Activated CD4-positive, CD25-positive, alpha-beta regulatory T cell (primary cell): ENCODE measurements at places on chromosomes 11 and 22.
A peak's percentile ranks its signal among the peaks of the same experiment; 100 is the strongest.

DNA sequence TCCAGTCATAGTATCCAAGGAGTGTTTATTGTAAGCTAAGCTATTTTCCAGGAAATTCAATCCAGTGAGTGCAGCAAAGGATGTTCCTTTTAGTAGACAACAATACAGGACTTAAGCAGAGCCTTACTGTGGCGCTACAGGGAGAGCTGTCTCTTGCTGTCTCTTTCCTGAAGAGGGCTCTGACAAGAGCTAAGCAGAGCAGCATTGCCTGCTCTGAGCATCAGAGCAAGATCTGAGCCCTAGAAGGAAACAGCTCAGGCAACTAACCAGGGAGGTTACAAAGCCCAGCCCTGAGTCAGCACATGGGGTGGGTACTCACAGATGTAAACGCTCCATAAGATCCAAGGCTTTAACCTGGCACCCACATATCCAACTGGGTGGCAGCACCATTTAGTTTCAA is 8.0 kb downstream of the LAYN start:
- no peak for DNase-seq

- DNase-seq = no peak
Observed at GRCh38 chr11:130409594-130410388, 18.6 kb downstream of the ADAMTS8 start.

- no peak for DNase-seq
Observed at GRCh38 chr22:37746366-37747079, 49.7 kb downstream of the TRIOBP start.

DNA sequence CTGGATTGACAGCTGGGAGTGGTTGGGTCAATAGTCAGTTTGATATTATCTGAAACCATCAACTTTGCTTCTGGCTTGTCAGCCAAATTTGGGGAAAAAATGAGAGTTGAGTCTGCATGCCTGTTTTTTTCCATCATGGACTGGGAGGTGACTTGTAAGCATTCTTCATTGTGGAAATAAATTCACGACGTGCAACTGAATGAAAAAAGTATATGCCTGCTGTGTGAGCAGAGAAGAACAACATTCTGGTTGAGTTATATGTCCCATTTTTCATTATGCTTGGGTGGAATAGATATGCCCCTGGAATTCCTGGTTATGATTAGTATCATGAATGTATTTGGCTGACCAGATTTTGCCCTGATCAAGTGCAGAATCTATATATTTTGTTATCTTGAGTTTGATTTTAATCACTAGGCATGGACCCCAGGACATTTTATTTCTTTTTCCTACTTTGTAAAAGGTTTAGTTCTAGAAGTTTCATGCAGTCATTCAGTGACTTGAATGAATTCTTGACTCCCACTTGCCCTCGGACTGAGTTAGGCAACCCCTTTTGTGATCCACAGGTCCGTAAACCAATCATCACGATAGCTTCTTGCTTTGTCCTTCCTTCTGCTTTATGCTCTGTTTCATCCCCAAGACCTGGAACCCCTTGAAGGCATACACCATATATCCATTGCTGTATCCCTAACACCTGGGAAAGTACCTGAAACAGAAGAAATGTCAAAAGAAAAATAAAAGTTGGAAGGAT is 205.8 kb downstream of the NAV2 start:
- no peak for DNase-seq

DNA sequence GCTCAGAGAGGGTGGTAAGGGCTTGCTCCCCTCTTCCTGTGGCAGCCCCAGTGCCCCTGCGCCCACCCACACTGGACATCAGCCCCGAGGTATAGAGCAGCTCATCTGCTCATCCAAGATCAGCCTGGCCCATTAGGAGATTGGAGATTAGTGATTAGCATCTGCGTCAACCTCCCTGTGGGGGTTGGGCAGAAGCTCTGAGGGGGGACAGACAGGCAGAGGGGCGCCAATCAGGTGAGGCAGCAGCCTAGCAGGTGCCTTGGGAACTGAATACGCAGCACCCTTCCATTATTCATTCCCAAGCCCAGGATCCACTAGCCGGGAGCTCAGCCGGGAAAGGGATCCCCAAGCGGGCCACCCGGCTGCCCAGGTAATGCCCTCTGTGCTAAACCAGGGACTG is 11.0 kb downstream of the SMTN start:
- no peak for DNase-seq

DNA sequence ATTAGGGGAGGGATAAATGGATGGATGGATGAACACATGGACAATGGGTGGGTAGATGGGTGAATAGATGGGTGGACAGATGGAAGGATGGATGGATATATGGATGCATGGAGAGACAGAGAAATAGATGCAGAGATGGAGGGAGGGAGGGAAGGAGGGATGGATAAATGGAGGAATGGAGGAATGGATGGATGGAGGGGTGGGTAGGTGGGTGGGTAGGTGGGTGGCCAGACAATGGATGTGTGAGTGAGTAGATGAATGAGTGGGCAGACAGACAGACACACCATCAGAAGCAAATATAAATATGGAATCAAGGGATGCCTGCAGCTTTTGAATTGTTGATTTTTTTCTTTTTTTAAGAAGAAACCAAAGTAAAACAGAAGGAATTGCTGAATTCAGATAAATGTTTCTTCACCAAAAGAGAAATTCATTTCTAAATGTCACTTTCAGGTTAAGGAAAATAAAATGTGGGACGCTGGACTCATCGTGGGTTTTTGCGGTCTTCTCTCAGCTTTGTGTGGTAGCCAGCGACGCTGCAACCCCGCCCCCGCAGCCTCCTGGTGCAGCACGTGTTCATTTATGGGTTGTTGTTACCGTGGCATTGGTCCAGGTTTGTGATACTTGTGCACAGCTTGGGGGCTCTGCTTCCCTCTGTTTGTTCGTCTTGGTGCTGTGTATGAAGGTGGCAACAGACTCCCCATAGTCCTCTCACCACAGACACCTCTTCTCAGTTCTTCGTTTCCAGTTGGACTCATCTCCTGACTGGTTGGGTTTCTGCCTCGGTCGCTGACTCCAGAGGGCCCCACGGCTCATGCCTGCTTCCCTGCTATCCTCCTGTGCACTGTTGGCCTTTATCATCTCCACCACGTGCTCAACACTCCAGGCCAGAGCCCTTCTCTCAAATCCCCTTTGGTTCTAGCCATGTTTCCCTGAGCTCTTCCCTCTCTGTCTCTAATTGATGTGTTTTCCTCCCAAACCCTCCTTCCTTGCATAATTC is 76.4 kb downstream of the CDKN1C start:
- no peak for DNase-seq

- DNase-seq = no peak
Observed at GRCh38 chr11:78030429-78031325, 7.6 kb upstream of the KCTD14 start.

- DNase-seq = no peak
Observed at GRCh38 chr11:11057472-11057854, 199.6 kb upstream of the ZBED5 start.

- no peak for DNase-seq
Observed at GRCh38 chr11:67002297-67002913, 20.5 kb upstream of the SYT12 start.

DNA sequence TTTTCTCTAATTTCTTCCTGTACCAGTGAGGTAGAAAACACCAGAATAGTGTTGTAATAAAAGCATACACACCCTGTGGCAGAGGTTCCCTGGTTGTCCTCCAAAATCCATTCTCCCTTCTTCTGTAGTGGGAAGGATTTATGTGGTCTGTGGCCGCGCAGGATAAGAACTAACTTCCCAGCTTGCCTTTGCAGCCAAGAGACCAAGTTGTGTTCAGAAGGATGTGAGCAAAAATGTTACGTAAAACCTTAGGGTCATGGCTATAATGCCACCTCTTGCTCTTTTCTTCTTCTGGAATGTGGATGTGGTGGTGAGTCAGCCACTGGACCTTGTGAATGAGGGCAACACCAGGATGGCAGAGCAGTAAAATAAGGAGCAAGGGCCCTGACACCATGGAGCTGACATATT is 28.4 kb downstream of the CCDC90B start:
- DNase-seq = no peak

DNA sequence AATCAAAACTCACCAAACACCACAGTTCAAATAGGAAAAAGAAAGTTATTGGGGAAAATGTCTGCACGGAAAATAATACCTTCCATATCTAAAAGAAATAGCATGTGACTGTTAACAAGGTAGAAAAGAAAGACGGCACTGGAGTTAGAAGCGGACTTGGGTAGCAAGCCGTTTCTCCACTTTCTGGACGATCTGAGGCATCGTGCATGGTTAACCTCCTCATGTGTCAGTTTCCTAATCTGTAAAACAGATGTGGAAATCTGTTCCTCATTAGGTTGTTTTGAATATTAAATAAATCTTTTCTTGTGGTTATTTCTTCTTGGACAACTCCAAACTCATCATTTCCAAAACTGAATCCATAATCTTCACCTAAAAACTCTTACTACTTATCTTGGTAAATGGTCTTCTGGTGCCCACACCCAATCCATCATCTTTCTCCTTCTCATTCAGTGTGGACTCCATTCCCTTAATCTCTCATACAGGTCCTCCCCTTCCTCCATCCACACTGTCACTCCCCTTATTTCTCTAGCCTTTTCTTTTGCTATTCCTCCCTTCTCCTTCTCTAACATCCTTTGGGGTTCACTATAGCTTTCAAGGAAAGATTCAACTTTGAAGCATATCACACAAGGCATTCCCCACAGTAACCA is 53.5 kb downstream of the VSIG10L2 start:
- no peak for DNase-seq

GRCh38 chr11:128884703-128885338 is 6.3 kb upstream of the KCNJ5 start:
- no peak for DNase-seq

DNA sequence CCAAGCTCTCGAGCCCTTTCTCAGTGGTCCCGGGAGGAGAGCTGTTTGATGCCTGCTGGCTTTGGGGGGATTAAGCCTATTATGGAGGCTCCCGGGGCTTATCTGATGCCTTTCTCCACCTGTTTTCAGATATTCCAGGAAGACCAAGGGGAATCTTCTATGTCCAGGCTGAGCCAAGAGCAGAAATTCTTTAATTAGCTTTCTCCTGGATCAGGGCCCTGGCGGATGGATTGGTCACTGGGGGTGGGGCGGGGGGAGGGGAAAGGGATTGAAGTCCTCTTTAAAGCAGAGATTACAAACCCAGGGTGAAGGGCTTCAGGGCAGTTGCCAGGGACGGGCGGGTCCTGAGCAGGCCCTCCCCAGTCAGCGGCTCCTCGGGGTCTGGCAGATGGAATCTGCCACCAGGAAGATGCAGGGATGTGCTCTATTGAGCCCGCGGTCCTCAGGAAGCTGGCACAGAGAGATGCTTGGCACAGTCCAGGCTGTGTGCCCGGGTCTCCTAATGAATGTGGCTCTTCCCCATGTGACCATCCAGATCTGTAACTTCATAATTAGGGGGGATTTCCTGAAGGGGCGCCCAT is 33.6 kb downstream of the MACROD1 start:
- no peak for DNase-seq

GRCh38 chr22:46287873-46288751 is 8.6 kb upstream of the GTSE1 start:
- no peak for DNase-seq

- no peak for DNase-seq
Observed at GRCh38 chr11:46541593-46542371, 52.0 kb downstream of the AMBRA1 start.

DNA sequence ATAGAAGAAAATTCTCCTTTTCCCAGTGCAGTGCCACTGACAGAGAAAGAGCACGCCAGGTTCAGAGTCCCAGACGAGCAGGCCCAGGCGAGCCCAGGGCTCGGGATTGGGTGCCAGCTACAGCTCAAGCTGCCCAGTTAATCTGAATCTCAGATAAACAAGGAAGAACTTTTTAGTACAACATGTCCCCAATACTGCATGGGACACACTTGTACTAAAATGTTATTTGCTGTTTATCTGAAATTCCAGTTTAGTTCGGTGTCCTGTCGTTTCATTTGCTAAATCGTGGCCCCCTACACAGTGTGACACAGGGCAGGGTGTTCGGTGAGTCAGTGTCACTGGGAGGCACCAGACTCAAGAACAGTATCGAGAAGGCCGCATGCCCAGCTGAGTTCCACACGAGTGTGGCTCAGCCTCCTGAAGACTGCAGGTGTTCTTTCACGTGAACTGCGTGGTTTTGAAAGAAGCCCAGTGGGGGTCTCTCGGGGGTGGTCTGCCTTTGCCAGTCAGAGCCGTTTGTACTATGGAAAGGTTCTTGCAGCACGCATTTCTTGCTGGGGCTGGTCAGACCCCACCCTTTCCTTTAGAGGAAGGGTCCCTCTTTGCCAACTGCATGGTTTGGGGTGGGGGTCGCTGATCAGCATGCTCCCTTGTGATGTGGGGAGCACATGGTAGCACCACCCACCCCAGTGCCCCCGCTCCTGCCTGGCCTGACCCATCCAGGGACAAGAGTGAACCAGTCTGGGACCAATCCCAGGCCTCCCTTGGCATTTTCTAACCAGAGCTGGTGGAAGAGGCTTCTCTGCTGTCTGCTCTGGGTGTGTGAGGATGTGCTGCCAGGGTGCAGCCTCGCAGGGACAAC is 115.6 kb upstream of the B3GAT1 start:
- no peak for DNase-seq

DNA sequence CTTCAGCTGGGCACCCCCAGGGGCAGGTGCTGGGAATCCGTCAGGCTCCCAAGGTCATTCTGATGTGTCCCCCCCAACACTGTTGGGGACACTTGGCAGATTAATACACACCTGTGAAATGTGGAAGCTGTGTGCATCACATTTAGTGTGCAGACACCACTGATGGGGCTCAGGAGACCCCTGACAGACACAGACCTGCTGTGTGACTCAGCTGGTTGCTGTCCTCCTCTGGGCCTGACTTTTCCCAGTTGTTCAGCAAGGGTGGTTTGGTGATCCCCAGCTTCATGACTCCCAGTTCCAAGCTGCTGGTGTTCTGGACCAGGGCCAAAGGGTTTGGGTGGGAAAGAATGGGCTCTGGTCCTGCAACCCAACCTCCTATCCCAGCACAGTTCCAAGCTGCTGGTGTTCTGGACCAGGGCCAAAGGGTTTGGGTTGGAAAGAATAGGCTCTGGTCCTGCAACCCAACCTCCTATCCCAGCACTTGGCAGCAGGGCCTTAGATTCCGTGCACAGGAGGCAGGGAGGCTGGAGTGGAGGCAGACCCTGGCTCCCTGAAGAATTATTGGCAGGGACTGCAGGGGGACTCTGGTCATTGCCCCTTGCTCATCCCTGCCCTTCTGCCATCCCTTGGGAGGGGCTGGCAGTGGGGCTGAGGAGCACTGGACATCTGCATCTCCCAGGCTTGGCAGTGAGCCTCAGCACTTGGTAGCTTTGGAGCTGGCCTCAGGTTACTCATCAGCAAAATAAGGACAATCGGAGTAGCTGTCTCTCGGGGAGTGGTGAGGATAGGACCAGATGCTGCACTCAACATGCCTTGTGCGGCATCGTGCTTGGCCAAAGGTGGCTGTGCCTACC is 8.4 kb upstream of the OMP start:
- no peak for DNase-seq

- DNase-seq = peak; percentile 8
Observed at GRCh38 chr11:35142481-35143075, 3.6 kb downstream of the CD44 start.

GRCh38 chr22:36252754-36253522 is at the start of gene APOL1:
Gene APOL1, plus strand, starts transcription at chr22:36253133. Its CDS starts 1,823 bp downstream, at chr22:36254956.
- DNase-seq = no peak
